Dermis microvascular lymphatic vessel endothelial cell (primary cell): ENCODE measurements at places on chromosomes 1 and 21.

DNA sequence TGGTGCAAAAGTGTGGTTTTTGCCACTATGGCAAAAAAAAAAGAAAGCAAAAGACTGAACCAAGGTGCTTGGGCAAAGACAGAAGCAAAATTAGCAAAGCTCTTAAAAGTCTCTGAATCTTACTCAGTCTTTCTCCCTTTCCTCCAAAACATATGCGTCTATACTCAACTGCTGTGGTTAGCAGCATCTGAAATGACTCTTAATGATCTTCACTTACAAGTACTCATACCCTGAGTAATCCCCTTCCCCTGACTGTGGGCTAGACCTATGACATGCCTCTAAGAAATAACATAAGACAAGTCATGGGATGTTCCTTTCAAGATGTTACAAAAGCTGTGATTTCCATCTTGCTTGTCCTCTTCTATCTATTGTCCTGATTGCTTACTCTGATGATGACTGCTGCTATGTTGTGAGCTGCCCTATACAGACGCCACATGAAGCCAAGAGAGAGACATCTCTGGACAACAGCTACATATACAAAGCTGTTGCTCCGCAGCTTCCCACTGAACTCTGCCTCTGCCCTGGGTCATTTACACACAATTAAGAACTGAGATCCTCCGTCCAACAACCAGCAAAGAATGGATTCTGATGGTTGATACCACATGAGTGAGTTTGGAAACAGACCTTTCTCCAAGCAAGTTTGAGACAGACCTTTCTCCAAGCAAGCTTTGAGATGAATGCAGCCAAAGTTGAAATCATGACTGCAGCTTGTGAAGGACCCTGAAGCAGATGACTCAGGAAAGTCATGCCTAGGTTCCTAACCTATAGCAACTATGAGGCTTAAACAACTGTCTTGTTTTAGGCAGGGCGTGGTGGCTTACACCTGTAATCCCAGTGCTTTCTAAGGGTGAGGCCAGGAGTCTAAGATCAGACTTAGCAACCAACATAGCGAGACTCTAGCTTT is 55.2 kb downstream of the PUM1 start:
- DNase-seq: no peak

- no peak for DNase-seq
These were observed 42.0 kb downstream of the UBIAD1 start for GRCh38 chr1:11314959-11315358.

- DNase-seq: no peak
These were observed 3.8 kb downstream of the PTAFR start for GRCh38 chr1:28172713-28173150.

GRCh38 chr1:68725001-68725752 is 228.3 kb upstream of the DEPDC1 start:
- DNase-seq: no peak

- DNase-seq: no peak
These were observed 494 bp downstream of the SF3B4 start for GRCh38 chr1:149927056-149927562.

- DNase-seq: no peak
These were observed 132.4 kb downstream of the HMGB4 start for GRCh38 chr1:33996281-33996680.

GRCh38 chr1:166698771-166699170 is 140.5 kb upstream of the POGK start:
- DNase-seq: no peak

DNA sequence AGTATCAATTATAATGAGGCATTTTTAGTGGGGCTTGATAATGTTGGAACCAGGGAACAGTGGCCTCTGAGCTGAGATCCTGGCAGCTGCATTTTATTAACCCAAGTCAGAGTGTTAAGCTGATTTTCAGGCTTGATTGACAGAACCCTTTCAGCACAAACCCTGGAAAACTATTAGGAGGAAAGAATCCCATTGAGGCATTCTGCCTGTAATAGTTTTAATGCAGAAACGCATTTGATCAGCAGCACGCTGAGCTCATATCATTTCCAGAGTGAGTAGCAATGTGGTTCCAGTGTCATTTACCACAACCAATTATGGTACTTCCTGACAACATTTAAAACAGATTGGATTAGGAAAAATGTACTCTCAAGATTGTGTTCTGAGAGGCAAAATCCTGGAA is 78.3 kb upstream of the BARHL2 start:
- no peak for DNase-seq

GRCh38 chr21:43645136-43645891 is 14.0 kb downstream of the HSF2BP start:
- DNase-seq: no peak

GRCh38 chr1:201080135-201080534 is 32.1 kb downstream of the CACNA1S start:
- no peak for DNase-seq

- DNase-seq: no peak
These were observed 38.0 kb upstream of the KCTD3 start for GRCh38 chr1:215529111-215529510.

- peak; percentile 14 for DNase-seq
These were observed 90.1 kb upstream of the DIRAS3 start for GRCh38 chr1:68140536-68140935.

DNA sequence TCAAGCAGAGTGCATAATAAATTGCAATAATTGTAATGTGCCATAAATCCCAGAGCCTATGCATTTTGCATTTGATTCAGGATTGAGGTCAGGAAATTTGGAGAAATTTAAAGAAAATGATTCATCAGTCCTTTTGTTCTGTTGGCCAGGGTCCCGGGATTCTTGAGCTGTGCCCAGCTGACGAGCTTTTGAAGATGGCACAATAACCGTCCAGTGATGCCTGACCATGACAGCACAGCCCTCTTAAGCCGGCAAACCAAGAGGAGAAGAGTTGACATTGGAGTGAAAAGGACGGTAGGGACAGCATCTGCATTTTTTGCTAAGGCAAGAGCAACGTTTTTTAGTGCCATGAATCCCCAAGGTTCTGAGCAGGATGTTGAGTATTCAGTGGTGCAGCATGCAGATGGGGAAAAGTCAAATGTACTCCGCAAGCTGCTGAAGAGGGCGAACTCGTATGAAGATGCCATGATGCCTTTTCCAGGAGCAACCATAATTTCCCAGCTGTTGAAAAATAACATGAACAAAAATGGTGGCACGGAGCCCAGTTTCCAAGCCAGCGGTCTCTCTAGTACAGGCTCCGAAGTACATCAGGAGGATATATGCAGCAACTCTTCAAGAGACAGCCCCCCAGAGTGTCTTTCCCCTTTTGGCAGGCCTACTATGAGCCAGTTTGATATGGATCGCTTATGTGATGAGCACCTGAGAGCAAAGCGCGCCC is 8.7 kb downstream of the PROX1 start:
- DNase-seq: peak; percentile 53

DNA sequence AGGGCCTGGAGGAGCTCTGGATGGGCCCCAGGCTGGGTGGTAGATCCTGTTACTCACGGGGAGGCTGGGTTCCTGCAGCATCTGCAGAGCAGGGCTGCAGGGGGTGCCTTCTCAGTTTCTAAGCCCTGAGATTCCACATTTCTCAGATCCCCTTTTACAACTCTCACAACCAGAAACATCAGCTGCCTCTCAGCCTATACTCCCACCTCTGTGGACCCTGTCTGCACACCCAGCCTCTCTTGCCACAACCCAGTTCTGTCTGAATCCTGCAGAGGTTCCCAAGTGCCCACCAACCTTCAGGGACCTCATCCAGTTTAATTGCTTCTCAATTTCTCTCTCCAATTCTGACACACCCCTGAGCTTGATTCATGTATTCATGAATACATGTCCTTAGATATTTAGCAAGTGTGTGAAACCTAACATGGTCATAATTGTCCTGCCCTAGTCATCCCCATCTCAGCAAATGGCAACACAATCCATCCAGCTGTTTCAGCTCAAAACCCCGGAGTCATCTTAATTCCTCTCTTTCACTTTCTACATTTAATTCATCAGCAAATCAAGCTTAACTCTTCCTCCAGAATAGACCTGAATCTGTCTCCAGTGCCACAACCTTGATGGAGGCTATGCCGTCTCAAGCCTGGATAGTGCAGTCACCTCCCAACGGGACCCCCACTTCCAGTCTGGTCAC is 57.0 kb upstream of the NEK2 start:
- no peak for DNase-seq

GRCh38 chr1:24822887-24823286 is 77.6 kb downstream of the CLIC4 start:
- no peak for DNase-seq

DNA sequence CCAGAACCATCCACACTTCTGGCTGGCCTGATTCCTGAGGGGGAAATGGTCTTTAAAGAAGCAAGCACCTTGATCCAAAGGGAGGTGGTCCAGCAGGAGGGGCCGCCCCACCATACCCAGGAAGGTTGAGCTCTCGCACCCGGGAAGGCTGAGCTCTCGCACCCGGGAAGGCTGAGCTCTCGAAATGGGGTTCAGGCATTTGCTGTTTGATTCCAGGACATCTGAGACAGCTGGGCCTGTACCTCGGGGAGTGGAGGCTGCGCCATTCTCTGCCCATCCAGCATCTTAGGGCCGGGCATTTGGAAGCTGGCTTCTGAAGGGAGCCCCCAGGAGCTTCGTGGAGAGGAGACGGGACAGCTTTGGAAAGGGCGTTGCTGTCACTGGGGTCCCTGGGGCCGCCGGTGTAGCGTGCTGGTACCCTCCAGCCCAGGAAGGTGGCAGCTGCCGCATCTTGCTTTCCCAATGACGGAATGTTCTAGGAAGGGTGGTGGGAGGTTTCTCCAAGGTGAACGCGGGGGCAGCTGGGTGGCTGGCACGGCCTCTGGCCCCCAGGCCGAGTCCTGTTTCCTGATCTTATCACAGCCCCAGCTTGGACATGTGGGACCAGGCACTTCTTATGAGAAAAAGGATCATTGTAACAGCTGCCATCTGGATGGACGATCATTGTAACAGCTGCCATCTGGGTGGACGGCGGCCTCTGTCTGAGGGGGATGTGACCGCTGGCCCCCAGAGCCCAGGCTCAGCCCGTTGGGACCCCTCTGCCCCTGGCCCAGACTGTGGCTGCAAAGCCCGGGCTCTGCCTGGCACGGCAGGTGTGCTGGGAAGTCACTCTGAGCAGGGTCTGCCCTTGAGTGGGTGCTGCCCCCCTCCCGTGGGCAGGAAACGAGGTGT is 61.6 kb downstream of the COL18A1 start:
- DNase-seq: no peak

DNA sequence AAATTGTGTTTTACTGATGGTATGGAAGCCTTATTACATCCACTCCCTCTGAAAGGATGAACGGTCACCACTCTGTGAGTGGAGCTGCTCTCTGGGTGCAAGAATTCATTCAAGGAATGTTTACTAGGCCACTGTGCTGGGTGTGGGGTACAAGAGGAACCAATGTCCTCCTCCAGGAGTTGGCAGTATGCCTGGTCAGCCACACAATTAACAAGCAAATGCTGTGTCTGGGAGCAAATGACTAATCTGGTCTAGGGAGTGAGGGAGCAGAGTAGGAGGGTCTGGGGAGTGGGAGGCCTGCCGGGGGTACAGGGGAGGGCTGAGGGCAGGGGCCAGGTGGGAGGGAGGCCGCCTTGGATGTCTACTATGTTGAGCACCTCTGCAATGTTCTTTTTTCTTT is 27.2 kb upstream of the TDRD10 start:
- no peak for DNase-seq

GRCh38 chr1:150906329-150906728 is 19.4 kb downstream of the CTXND2 start:
- DNase-seq: no peak

DNA sequence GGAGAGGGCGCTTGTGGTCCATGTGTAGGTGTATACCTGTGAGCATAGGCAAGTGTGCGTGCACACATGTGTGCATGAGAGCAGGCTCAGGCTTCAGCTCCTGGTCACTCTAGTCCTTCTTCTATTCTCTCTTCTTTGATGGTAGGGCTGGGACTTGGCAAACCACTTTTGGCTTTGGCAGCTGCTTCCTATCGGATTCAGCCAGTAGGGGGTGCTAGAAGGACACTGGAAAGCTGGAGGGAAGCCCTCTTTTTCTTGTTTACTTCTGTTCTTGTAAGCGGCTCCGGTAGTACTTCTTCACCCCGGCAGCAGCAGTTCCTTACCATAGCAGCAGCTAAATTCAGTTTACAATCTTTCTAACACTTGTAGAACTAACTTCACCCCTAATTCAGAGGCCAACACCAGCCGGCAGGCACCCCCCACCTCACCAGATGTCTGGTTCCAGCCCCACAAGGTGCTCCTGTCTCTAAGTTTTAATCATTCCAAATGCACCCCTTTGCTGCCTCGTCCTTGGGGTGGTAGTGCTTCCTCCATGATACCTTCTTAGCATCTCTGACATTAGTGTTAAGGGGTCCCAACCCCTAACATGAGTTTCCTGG is 25.1 kb downstream of the NENF start:
- DNase-seq: peak; percentile 48

DNA sequence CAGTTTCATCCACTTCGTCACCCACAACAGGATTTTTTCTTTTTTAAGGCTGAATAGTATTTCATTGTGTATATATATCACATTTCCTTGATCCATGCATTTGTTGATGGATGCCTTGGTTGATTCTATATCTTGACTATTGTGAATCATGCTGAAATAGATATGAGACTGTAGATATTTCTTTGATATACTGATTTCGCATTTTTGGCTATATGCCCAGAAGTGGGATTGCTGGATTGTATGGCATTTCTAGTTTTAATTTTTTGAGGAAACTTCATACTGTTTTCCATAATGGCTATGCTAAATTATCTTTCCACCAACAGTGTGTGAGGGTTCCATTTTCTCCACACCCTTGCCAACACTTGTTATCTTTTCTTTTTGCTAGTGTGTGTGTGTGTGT is 5.0 kb downstream of the GUCA2B start:
- DNase-seq: no peak

DNA sequence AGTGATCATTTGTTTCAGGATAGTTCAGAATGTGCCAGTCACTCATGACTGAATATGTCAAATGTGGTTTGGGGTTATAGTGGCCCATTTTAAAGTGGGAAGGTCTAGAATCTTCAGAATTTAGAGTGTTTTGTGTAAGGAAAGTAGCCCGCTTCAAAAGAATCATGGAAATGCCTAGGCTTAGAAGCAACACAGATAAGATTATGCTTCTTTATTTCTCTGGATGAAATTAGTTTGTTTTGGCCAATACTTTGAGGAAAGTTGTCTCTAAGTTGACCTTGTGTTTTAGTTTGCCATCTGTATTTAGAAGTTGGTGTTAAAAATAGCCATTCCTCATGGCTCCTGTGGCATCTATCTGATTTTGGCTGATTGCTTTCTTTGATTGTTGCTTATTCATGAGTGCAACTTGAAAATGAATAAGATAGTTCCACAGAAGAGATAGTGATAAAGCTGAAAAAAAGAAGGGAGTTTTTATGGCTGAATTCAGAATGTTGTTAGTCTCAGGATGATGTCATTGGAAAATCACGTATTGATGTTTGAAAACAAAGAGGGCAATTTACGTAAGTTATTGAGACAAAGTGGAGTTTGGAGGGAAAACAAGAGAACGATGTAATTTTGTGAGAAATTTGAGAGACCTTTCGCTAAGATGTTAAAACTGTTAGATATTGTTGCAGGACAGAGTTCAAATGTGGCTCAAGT is 71.9 kb downstream of the PLA2G4A start:
- DNase-seq: no peak

GRCh38 chr1:245107776-245108114 is 47.0 kb upstream of the KIF26B start:
- DNase-seq: no peak
